ENCODE measurements at places on chromosomes 1 and 21.
A peak's percentile ranks its signal among the peaks of the same experiment; 100 is the strongest.

DNA sequence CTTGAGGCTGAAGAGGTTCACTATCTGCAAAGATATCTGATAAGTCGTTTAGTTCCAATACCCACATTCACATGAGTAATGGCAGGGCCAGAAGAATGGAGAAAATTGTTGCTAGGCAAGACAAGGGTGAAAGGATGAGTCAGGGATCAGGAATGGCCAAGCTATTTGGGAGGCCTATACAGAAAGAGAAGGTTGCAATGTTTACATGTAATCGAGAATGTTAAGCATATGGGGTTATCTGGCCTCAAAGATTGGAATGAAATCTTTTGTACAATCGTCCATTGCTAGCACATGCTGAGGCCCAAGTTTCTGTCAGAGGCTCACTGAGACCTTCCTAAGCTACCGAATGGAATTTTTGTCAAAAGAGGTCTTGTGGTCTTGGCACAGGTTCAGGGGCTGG, 299.9 kb upstream of the PLD5 start:
- no peak for DNase-seq

GRCh38 chr21:39553331-39553730, 59.4 kb upstream of the B3GALT5 start:
- DNase-seq: no peak

DNA sequence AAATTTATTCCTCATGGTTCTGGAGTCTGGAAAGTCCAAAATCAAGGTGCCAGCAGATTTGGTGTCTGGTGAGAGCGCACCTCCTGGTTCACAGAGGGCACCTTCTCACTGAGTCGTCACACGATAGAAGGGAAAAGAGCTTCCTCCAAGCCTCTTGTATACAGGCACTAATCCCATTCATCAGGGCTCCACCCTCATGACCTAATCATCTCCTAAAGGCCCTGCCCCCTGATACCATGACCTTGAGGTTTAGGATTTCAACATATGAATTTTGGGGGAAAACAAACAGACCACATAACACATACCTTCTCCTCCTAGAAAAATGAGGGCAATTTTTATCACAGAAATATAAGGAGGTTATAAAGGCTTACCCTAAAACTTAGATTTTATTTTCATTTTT, 88.0 kb upstream of the NFIA start:
- no peak for DNase-seq

GRCh38 chr21:44681861-44682579, at the start of gene KRTAP12-1:
Gene KRTAP12-1 (minus strand): TSS chr21:44682163. CDS start chr21:44682123, 40 bp downstream.
- no peak for DNase-seq

GRCh38 chr21:25518491-25518911, 88.8 kb downstream of the MRPL39 start:
- no peak for DNase-seq

DNA sequence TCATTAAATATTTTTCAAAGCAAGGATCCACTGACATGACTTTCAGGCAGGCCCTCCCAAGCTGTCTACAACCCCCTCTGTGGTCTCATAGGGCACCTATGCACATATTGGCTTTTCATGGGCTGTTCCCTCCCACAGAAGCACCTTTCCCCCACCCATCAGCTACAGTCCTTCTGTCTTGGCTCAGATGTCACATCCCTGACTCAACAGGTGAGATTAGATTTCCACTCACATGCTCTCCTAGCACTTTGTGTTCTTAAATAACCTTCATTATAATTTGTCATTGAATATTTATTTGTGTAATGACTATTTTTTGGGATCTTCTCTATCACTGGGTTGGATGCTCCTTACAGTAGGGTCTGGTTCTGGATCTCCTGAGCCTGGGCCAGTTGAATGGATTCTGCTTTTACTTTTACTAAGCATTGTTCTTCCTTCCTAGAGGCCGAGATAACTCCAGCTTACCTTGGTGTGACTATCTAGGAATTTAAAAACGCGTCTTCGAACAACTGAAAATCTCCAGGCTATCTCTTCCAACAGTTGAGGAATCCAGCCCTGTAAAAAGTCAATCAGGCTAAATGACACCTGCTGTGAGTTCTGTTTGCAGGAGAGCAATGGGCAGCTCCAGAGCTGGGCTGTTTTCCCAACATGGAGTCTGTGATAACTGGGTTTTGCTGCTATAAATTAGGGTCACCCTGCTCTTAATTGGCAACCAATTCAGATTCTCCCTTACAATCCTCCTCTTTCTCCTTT, 16.2 kb downstream of the ROR1 start:
- no peak for DNase-seq

DNA sequence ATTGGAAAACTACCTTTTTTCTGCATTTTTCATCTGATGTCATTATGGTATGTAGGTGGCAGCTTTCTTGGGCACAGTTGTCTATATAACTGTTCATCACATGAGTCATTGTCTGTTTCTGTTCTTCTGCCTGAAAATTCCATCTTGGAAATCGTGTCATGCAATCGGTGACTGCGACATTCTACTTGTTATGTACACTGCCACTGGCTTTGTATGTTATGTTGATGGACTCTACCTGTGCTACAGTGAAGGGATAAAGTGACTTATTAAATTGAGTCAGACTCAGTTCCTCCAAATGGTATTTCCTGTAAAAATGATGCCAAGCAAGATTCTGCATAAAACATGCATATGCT, 8.6 kb downstream of the SMAP2 start:
- DNase-seq: no peak

DNA sequence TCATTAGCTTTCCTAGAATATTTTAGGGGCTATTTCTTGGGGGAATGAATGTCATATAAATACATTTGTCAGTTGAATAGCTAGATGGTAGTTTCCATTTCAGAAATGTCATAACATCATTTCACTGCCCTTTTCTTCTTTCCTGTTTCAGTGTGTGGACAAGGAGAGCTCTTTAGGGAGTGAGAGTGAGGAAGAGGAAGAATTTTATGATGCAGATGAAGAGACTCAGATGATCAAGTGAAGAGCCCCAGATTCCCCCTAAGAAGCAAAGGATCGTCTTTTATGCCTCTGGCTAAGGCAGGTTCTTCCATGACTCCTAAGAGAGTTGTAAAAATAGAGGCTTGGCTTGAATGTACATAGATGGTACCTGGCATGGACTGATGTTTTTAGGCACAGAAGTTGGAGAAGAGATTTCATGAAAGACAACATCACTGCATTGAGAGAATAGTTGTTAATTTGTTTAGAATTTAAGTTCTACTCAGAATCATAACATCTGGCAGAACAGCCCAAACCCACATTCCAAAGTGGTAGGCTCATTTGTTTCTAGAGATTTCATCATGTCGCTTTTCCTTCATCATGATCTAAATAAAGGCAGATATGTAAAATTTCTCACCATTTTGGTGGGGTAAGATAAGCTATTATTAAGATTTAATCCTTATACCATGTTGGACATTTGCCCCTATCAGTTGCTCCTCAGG, 44.2 kb upstream of the MAB21L3 start:
- DNase-seq: no peak

GRCh38 chr21:37744551-37744950, 171.7 kb downstream of the KCNJ6 start:
- DNase-seq: no peak

GRCh38 chr1:43779805-43780403, 72.6 kb downstream of the ST3GAL3 start:
- DNase-seq: peak; percentile 9

GRCh38 chr21:43924421-43925095, 59.5 kb downstream of the AGPAT3 start:
- no peak for DNase-seq

DNA sequence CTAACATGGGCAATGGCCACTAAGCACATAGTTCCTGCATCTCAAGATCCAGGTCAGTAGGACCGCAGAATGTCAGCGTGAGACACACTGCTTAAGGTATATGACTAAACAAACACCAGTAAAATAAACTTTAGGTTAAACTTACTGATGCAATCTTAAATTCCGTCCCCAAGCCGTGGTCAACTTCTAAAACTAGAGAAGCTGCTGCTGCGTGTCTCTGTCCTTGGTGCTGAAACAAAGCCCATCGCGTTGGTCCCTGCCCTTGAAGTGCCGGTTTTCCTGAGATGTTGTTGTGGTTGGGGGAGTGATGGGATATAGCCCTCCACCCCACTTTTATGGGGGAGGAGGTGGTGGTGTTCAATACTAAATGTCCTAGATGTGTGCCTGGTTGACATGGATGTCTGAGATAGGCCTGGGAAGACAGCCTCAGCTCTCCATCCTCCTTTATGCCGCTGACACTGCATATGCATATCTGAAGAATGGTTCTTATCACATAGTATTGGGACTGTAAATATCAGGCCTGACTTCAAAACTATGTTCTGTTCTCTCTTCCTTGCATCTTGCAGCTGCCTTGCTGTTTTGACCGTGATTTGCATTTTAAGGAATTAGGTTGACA, 72.0 kb upstream of the KCNA3 start:
- peak; percentile 35 for DNase-seq

DNA sequence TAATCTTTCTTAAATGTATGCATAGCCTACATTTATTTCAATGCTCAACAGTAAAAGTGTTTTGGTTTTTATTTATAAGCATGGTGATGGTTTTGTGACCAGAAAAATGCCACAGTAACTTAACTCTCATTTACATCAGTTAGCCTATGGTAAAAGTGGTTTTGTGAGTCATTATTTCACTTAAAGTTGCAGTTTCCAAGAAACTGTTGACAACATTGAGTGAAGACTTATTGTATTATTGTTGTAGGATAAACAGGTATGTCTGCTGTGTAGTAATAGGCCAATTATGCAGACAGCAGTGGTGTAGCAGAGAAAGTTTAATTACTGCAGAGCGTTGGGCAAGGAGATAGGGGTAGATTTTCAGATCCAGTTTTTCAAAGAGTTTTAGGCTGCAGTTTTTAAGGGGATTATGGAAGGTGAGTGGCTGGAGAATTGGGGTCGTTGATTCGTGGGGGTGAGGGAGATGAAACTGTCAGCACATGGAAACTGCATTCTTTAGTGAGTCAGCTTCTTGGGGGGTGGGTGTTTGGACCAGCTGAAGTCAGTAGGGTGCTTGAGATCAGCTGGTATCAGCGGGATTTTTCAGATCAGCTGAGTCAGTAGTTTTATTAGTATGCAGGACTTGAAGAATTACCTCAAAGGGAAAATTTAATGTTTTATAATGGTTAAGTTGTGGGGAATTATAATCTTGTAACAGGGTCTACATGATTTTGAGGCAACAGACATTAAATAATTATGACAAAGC, 168.7 kb upstream of the FMN2 start:
- peak; percentile 33 for DNase-seq

GRCh38 chr1:103112546-103112945, 4.2 kb upstream of the COL11A1 start:
- DNase-seq: no peak

DNA sequence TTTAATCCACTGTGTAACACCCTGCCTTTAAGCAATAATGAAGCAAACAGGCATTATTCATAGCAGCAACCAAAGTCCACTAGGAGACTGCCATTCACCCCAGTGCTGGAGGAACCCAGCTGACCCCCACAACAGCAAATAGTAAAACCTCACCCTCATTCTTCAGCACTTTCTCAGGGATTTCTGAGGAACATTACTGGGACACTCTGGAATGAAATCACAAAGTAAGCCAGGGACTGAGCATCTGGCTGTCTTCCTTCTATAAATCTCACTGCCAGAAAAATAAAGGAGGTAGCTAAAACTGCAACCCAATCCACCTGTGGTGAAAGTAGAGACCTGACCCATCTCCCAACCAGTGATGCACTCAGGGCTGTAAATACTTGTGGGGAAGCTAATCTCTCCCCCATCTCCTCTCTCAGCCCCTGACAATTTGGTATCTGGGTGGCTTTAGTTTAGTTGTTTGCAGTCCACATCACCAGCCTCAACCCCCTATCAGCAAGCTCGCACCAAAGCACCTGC, 47.1 kb downstream of the COL6A1 start:
- no peak for DNase-seq

- no peak for DNase-seq
These were observed 3.8 kb downstream of the QSOX1 start for GRCh38 chr1:180158149-180159147.

- DNase-seq: no peak
These were observed 7.8 kb upstream of the CDK18 start for GRCh38 chr1:205496661-205497060.

DNA sequence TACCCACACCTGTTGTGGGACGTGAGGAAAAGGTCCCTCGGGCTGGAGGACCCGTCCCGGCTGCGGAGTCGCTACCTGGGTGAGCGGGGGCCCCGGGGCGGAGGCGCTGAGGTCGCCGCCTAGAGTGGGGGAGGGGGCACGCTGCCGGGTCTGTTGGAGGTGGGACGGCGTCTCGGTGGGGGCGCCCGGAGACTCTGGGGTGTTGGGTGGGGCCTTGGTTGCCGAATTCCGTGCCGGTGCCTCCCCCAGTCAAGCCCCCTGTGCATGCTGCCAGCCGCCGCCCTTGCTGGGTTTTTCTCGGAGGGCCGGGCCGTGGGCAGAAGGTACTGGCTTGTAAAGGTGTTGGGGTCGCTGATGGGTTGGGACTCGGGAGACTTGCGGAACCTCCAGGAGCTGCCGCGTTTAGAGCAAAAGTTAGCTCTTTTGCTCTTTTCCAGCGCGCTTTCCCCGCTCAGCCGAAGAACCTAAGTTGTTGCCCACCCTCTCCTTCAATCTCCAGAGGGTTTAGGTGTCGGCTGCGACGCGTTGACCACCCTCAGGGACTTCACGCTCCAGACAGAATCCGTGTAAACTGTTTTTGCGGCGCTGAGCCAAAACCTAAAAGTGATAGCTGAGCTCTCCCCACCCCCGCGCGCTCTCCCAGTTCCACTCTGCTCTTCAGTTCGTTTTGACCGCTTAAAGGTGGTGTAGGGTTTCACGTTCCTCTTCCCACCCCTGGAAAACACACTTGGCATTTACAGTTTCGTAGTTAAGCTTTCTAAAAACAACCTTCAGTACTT, at the start of gene MPC2:
MPC2 (minus strand) TSS at position 143 of the 779 bp plus-strand sequence. CDS start 1,231 bp downstream, outside the sequence.
- peak; percentile 50 for DNase-seq

DNA sequence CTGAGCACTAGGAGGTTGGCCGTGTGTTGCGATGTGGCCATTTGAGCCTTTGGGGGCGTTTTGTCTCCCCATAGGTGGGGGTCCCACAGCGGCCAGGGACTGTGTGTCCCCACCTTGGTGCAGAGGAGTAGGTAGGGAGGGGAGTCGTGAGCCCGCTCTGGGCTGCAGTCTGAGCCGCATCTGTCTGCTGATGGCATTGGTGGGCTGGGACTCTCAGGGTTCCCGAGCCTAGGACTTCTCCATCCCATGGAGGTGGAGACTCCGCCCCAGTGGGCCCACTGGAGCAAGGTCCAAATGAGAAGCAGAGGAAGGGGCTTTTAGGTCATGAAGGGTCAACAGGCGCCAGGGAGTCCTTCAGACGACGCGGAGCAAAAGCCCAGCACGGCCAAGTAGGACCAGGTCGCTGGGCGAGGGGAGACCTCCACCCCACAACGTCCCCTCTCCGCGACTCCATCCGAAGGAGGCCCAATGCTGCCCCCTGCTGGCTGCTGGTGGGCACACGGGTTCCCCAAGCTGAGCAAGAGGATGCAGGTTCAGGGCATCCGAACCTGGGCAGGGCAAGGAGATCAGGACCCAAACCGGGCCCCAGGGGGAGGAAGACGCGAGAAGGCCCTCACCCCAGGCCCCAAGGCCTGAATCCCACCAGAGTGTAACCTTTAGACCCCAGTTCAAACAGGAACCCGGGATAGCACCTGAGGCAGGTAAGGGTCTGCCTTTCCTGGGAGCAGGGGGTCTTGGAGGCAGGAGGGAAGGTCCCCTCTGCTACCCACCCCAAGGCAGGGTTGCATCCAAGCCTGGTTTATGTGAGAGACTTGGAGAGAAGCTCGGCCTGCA, 14.9 kb downstream of the TTC34 start:
- DNase-seq: peak; percentile 61

- no peak for DNase-seq
These were observed 23.2 kb downstream of the GALNT2 start for GRCh38 chr1:230090194-230090711.

GRCh38 chr1:159266832-159267231, 35.3 kb upstream of the FCER1A start:
- no peak for DNase-seq

- DNase-seq: no peak
These were observed 5.7 kb downstream of the HAPLN2 start for GRCh38 chr1:156624814-156625435.

GRCh38 chr1:209268479-209268878, 315.0 kb upstream of the CAMK1G start:
- no peak for DNase-seq

All from activated CD4-positive, alpha-beta T cell treated with anti-CD3 and anti-CD28 coated beads, Interleukin-2, amount 50 U/mL, for 16 hours (primary cell).